NCI-H2081 (cell line): ENCODE measurements at places on chromosomes 11 and 22.

- DNase-seq, result no peak
These were observed 306.4 kb downstream of the KIRREL3 start for GRCh38 chr11:126694065-126694625.

DNA sequence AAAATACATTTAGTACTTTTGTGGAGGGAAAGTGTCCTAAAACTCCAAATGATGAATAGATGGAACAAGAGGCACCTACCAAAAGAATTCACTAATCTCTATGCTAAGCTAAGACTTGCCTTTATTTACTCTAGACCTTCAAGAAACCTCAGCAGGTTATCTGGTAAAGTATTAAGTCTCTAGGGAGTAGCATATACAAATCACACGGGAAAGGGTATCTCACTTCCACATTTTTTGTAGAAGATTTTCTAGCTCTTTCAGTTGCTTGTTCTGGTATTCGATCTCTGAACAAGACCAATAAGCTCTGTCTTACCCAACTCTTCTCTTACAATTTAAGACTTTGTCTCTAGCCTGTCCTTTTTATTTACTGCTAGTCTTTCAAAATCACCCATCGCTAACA is 18.1 kb upstream of the CADM1 start:
- no peak for DNase-seq

DNA sequence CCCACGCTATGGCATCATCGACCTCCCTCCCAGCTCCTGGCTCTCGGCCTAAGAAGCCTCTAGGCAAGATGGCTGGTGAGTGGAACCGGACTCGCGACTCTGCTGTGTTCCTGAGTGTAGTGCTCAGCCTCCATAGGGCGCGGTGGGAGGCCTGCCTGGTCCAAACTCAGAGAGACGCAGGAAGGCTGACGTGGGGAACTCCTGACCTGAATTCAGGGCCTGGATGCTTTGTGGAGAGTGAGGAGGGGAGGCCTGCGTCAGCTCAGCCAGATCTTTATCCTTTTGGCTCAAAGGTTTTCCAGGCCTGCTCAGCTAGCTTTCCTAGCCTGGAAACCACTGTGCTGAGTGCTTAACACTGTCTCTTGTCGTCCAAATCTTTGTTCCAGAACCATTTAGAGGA is 8.0 kb downstream of the TIRAP start:
- DNase-seq, result no peak

DNA sequence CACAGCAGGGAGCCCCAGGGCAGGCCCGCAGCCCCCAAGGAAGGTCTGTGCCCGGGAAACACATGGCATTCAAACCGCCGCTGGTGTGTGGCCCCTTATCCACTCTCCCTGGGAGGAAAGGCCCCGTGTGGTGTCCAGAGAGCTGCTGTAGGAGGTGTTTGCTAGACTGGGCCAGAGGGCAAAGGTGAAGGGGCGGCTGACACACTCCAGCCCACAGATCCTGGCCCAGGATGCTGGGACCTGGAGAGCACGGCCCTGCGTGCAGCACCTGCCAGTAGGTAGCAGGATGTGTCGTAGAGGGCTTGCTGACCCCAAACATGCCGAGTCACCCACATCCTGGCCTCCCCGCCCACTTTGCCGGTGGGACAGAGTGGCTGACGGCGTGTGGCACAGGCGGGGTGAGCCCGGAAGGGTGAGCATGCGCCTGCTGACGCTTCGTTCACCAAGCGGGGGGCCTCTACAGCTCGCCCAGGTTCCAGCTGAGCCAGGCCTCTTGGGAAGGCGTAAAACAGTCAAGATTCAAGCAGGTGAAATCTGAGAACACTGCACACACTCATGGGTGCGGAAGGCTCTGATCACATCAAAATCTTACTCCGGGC is 11.0 kb downstream of the OSBPL5 start:
- no peak for DNase-seq

DNA sequence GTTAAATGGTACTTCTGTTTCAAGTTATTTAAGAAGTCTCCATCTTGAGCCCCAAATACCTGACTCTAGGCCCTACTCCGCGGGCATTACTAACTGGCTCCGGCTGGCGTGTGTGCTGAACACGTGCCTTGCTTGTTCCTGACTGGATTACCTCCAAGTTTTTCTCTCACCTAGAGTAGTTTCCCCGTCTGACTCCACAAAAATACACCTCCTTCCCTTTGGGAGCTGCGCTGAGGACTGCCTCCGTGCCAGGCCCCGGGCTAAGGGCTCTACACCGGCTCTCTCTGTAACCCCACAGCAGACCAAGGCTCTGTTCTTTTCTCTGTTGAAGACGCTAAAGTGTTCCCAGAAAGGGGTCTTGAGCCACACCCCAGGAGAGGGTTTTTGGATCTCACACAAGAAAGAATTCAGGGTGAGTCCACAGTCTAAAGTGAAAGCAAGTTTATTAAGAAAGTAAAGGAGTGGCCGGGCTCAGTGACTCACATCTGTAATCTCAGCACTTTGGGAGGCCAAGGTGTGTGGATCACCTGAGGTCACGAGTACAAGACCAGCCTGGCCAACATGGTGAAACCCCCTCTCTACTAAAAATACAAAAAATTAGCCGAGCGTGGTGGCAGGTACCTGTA is 61.8 kb downstream of the ANO1 start:
- no peak for DNase-seq

DNA sequence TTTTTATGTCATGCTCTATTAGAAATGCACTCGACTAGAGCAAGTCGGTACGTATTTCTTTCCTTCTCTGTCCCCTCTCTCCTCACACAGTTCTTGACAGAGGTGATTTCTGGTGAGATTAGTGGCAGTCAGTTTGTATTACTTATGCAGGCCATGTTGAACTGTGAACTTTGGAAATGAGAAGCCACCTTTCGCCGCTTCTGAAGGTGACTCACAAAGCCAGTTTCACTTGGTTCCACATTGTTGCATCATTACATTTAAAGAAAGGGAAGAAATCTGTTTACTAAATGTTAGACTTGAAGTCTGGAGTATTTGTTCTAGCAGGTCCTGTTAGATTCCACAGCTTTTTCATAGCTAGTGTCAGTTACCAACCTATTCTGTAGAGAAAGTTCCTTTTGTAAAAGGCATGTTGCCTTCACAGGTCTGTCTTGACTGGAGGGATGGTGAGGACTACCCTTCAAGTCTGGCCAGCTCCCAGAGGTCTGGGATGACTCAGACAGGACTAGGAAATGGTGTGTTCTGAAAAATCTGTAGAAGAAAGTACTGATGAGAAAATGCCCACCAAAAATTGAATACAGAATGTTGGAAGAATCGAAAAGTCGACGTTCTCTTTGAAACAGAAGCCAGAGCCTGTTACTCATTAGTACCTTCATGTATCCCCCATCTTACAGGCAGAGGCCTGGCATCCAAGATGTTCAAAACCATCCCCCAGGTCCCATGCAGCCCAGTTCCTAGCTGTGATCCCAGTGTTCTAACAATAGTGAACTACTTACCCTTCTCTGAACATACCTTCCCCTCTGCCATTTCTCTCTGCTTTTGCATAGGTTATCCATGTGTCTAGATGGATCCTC is 181.4 kb downstream of the DBX1 start:
- no peak for DNase-seq

GRCh38 chr11:86800076-86800959 is at the start of gene PRSS23:
PRSS23 (plus strand) TSS chr11:86800542; CDS start chr11:86807644, 7,102 bp downstream.
- DNase-seq, result peak; percentile 56

DNA sequence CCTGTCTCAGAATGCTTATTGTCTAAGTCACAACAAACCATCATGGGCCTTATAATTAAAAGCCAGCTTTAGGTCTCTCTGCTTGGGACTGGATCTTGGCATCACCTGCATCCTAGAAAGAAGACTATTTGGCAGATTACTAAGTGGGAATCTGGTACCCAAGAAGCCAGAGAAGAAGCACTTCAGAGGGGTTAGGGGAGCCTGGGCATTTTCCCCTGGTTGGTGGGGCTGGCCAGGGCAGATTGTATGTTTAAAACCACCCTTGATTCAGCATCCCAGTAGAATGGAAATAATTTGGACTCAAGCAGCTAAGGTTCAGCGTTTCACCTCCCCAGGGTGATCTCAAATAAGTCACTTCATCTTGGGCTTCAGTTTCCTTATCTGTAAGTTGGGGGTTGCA is 193.7 kb downstream of the MIAT start:
- DNase-seq, result no peak

- no peak for DNase-seq
These were observed 547.9 kb downstream of the BUD13 start for GRCh38 chr11:116224889-116225200.

DNA sequence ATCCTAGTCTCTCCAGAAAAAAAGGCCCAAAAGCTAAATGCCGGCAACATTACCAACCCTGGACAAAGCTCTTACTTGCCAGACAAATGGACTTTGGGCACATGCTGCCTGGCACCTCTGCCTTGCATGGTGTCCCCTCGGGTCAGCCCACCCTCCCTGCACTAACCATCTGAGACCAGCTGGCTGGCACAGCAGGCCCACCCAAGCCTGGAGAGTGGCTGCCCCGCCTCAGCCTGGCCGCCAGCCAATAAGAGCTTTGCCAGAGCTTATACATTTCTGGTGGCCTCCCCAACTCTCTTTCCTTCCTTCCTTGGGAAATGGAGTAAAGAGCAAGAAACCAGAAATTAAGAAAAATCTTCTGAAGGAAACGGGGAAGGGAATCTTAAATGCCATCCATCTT is 24.5 kb downstream of the MCHR1 start:
- no peak for DNase-seq

GRCh38 chr11:44915621-44916020 is 35.1 kb downstream of the TP53I11 start:
- no peak for DNase-seq

GRCh38 chr11:68461575-68461917 is 994 bp downstream of the PPP6R3 start:
- no peak for DNase-seq

GRCh38 chr11:44742508-44743246 is 15.9 kb downstream of the TSPAN18 start:
- DNase-seq, result no peak

- no peak for DNase-seq
These were observed 73.0 kb downstream of the CYB5R2 start for GRCh38 chr11:7600205-7600775.
